RWPE2 (cell line): ENCODE measurements at places on chromosomes 6 and 20.

GRCh38 chr6:157656437-157656997 is 166.5 kb upstream of the SNX9 start:
- H3K27ac ChIP-seq, result no peak overlapping the region
- H3K27me3 ChIP-seq, result no peaks in the 10 kb centered on the region
- H3K4me3 ChIP-seq, result no peak overlapping the region

DNA sequence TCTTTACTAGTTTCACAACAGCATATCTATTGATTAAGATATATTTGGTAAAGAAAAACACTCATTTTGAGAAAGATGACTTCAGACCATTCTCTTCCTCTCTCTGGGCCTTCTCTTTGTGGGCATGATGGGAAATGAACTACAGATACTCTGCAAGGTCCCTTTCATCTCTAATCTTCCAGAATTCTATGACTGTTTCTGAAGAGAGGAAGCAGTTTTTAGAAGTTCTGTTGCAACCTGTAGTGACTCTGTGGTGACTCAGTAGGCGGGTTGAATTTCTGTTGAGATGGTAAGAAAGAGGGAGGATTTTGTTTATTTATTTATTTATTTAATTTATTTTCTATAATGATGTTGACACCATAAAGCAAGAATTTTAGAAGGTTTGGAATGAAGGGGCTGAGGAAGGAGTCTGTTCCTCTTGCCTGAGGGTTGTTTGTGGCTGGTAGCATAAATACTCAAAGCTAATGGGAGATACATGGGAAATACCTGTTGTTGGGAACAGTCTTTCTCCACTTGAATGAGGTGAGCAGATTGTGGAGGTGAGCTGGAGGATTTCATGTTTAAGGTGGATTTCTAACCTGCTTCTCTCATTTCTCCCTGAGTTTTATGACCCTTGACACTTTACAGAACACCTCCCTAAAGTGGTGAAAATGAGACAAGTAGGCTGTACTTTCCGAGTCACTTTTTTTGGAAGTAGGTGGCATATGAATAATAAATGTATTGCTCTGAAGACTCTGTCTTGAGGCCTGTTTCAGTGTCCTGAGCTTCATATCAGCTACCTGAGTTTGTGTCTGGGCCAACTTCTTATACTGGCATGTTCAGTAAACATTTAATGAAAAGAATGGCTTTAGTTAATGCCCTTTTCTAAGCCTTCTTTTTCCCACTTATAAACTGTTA is 15.0 kb downstream of the ACSS2 start:
- H3K27me3 ChIP-seq, result no peaks in the 10 kb centered on the region
- H3K27ac ChIP-seq, result peak overlapping the region; percentile 71
- H3K4me1 ChIP-seq, result peaks cover 36% of the 10 kb centered on the region
- H3K36me3 ChIP-seq, result peaks cover 93% of the 10 kb centered on the region
- no peak for DNase-seq

DNA sequence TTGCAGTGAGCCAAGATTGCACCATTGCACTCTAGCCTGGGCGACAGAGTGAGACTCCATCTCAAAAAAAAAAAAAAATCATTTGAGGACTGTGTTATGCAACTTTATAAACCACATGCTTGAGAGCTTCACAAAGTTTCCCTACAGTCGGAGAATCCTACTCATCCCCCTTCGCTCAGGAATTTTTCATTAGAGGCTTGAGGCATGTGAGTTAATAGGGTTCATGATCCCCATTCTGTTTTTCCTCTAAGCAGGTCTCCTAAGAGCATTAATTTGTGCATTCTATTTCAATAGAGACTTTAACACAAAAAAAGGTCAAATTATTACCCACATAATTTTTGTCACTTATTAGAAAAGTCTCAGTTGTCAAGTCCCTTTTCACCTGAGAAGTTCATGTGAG is 103.7 kb upstream of the SOX4 start:
- H3K27ac ChIP-seq, result no peak overlapping the region
- H3K27me3 ChIP-seq, result no peaks in the 10 kb centered on the region
- H3K36me3 ChIP-seq, result no peaks in the 10 kb centered on the region

- no peaks in the 10 kb centered on the region for H3K4me1 ChIP-seq
- no peak for DNase-seq
- H3K27ac ChIP-seq, result no peak overlapping the region
Measured at GRCh38 chr6:87826424-87826823, 124.4 kb upstream of the AKIRIN2 start.
